GM23248 (cell line): ENCODE measurements at places on chromosomes 2 and 18. TPM values are rescaled to one million over a fixed set of nuclear protein-coding genes. Genes with fewer than 3 reads are reported as not detected.

Gene CNRIP1
- 21.8 and 37.7 TPM in 2 replicates for total RNA-seq

Gene DNAJC5G
- total RNA-seq = not detected in 2 replicates

Gene SLC16A14
- total RNA-seq = not detected in 2 replicates

Gene RAMP1
- 4.1 and 4.8 TPM in 2 replicates for total RNA-seq

Gene CLIP4
- total RNA-seq = 51.2 and 55.2 TPM in 2 replicates

Gene EPHA4
- total RNA-seq = 42.2 and 47.8 TPM in 2 replicates

Gene SCN2A
- total RNA-seq = 1.1 and 2.2 TPM in 2 replicates

Gene ST6GAL2
- not detected in 2 replicates for total RNA-seq

Gene C1QL2
- total RNA-seq = not detected in 2 replicates

Gene GREB1L
- total RNA-seq = 3.0 and 3.3 TPM in 2 replicates

Gene SEPTIN10
- 129 and 152 TPM in 2 replicates for total RNA-seq

Gene CHRND
- not detected in 2 replicates for total RNA-seq

Gene MCEE
- total RNA-seq = 16.5 and 21.1 TPM in 2 replicates

Gene TCF4
- 54.5 and 60.7 TPM in 2 replicates for total RNA-seq

Gene NEUROD1
- not detected in 2 replicates for total RNA-seq

Gene AQP12B
- total RNA-seq = not detected in 2 replicates

Gene COL3A1
- 2,141 and 2,153 TPM in 2 replicates for total RNA-seq

Gene RAB17
- total RNA-seq = 0.76 and 1.7 TPM in 2 replicates

Gene ORC2
- 8.1 and 8.8 TPM in 2 replicates for total RNA-seq

Gene OSBPL1A
- total RNA-seq = 17.8 and 24.1 TPM in 2 replicates

Gene NTSR2
- not detected in 2 replicates for total RNA-seq

Gene AGBL5
- 15.2 and 17.8 TPM in 2 replicates for total RNA-seq

Gene ATOH8
- 40.7 and 50.1 TPM in 2 replicates for total RNA-seq

Gene ZBTB7C
- total RNA-seq = not detected in 2 replicates

Gene GYPC
- 24.0 and 42.6 TPM in 2 replicates for total RNA-seq

Gene VIT
- total RNA-seq = 0.22 TPM in 1 of 2 replicates, not detected in the other

Gene MYO5B
- not detected in 2 replicates for total RNA-seq

Gene SPP2
- not detected in 2 replicates for total RNA-seq

Gene C2orf66
- total RNA-seq = not detected in 2 replicates
